ENCODE measurements at places on chromosomes 1 and 21.

- DNase-seq: no peak
Observed at GRCh38 chr1:227744668-227745067, 9.4 kb downstream of the SNAP47 start.

GRCh38 chr21:17673261-17674020, 60.7 kb upstream of the BTG3 start:
- DNase-seq: peak; percentile 15

- no peak for DNase-seq
Observed at GRCh38 chr1:29876902-29877301, 640.6 kb downstream of the PTPRU start.

- DNase-seq: no peak
Observed at GRCh38 chr1:25544819-25545218, 1.4 kb downstream of the LDLRAP1 start.

DNA sequence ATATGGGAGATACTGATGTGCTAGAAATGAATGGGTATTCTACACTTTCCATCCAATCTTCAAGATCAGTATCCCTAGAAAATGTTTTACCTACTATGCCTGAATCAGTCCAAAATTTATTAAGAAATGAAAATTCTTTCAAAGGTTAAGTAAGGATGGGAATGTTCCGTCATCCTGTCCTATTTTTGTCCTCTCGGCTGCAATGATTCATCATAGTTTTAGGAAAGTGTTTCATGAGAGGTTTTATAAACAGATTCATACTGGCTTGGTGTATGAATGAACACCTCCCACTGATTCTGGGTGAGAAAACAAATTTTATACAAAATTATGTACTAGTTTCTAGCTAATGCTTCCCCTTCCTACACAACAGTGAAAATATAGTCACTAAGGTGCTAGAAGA, 504.6 kb upstream of the NR5A2 start:
- DNase-seq: no peak

- no peak for DNase-seq
Observed at GRCh38 chr1:235275223-235275622, 52.8 kb downstream of the ARID4B start.

GRCh38 chr1:218953386-218953785, 220.3 kb upstream of the LYPLAL1 start:
- DNase-seq: no peak

DNA sequence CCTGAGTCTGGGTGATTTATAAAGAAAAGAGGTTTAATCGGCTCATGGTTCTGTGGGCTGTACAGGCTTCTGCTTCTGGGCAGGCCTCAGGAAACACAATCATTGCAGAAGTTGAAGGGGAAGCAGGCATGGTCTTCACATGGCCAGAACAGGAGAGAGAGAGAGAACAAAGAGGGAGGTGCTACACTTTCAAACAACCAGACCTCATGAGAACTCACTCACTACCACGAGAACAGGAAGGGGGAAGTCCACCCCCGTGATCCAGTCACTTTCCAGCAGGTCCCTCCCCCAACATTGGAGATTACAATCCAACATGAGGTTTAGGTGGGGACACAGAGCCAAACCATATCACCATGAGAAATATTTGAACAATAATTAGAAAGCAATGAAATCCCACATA, 222.9 kb downstream of the FAM72C start:
- DNase-seq: no peak

- DNase-seq: no peak
Observed at GRCh38 chr1:215544566-215544965, 22.5 kb upstream of the KCTD3 start.

GRCh38 chr1:18830596-18830995, 28.9 kb downstream of the TAS1R2 start:
- no peak for DNase-seq

DNA sequence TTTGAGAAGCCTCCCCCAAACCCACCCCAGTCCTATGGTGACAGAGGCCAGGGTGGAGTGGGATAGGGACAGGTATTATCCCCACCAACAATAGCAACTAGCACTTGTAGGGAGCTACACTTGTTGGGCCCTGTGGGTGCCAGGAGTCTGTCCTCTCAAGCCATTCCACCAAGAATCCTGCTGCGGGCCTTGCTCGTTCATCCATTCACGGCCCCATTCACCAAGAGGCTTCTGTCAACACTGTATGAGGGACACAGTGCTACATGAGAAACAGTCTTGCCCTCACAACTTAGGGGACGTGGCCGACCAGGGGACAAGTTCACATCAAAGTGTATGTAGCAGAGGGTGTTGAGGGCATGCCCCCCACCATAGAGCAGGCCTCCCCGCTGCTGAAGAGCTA, 18.9 kb downstream of the SHISA4 start:
- DNase-seq: no peak

DNA sequence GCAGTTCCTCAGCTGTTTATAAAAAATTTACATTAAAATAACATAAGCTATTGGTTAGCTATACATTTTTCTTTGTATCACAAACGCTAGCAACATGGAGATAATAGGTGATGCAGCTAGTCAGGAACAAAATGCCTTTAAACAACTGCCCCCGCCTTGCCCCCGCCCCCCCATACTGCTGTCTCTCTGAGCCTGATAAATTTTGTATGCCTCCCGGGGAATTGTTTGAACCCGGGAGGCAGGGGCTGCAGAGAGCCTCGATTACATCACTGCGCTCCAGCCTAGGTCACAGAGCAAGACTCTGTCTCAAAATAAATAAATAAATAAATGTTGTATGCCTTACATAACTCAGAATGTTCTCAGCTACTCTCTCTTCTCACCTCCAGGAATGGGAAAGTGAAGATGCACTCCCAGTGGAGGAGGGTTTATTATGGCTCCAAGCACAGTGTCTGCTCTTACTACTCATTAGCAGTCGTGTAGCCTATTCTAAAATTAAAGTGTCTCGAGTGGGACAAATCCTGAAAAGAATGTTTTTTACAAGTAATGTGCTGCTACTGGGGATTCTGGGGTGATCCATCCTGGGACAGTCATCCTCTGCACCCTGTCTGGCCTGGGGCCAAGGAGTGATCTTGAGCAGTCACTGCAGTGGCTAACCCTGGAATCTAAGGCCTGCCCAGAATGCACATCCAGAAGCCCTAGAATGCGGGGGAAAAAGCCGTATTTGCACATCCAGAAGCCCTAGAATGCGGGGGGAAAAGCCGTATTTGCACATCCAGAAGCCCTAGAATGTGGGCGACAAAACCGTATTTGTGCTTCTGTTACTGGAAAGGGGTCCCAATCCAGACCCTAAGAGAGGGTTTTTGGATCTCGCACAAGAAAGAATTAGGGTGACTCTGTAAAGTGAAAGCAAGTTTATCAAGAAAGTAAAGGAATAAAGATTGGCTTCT, 39.4 kb upstream of the ZNF496 start:
- DNase-seq: no peak

GRCh38 chr1:17667641-17668040, 87.5 kb upstream of the ACTL8 start:
- DNase-seq: no peak

- DNase-seq: no peak
Observed at GRCh38 chr1:232891071-232891470, 59.3 kb upstream of the NTPCR start.

DNA sequence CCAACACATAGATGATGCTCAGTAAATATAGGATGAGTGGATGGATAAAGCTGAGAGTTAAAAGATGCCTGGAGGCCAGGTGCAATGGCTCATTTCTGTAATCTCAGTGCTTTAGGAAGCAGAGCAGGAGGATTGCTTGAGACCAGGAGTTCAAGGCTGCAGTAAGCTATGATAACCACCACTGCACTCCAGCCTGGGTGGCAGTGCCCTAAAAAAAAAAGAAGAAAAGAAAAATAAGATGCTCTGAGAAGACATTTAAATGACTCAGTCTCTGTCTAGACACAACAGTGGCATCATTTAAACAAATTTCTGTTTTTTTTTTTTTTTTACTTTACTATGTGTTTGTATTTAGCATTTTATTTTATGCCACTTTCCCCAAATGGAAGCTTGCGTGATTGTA, 25.3 kb upstream of the IL19 start:
- no peak for DNase-seq

DNA sequence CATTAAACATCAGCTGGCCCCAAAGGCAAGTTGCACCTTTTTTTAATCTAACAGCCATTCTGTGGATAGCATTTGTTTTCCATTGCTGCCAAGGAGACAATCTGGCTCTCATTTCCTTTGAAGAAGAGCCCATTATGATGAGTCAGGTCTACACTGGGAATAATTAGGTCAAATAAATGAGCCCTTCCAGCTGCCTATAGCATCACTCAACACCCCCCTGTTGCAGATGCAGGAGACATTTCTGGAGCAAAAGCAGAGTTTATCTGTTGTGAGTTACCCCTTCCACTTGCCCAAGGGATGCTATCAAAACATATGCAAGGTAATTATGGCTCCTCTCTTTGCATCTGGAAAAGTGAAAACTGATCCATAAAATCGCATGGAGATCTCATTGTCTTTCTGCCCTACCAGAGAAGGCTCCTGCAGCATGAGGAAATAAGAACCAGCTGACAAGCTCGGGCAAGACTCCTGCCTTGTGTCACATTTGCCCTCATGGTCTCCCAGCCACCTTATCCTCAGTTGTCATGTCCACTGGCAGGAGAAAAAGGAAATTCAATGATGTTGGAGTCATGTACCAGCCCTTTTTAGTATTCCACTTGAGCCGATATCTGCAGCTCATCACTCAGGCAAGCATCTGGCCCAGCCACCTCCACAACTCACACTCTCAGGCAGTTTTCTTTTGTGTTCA, 135.9 kb downstream of the SLC30A10 start:
- DNase-seq: peak; percentile 98

DNA sequence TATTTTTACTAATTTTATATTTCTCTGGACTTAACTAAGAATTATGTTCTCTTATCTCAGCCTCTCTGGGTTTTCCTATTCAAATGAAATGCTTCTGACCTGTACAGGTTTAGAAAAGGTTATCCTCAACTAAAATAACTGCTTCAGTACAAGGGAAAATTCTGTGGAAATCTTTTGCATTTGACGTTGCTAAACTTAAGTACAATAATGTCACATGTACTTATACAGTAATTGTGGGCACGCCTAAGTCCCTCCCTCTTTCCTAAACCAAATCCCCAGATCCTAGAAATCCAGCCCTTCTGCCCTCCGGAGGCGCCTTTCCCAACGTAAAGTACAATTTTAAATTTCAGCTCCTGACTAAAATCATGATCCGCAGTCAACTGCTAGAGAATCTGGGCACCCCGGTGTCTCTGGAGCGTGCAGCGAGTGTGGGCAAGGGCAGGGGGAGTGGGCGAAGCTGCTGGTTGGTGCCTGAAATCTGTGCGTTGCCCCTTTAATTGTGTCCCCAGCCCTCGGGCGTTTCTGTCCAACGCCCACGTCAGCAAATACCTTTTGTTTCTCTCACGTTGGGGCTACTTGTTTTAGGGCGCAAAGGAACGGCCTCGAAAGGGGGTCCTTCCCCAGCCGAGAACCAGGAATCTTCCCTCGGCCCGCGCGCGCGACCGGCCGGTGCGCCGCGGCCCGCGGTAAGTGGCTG, at the start of gene ZBTB8A:
ZBTB8A (plus strand) TSS at position 541 of the 697 bp plus-strand sequence. CDS start 53,505 bp downstream, outside the sequence.
- DNase-seq: peak; percentile 29

DNA sequence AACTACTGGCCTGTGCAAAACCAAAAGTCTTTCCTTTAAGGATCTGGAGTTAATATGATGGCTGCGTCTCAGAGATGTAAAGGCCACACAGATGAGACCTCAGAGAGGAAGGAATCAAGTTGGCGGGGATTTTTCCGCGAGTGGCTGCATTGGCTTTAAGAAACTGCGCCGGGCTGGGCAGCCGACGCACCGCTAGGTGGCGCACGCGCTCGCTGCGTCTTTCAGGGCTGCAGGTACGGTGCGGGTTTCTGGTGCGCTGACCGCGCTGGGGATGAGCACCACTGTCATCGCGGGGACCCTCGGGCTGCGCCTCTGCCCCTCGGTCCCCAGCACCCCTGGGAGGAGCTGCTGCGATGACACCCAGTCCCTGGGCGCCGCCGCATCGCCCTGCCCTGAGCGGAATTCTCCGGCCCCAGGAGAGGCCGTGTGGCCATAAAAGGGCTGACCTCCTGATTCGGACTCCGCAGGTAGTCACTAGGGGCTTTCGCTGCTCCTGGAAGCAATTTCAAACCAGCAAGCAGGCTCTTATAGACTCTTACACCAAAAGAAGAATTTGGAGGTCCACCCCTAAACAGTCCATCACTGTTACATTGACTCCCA, 241.0 kb downstream of the KCNJ6 start:
- peak; percentile 9 for DNase-seq

- DNase-seq: no peak
Observed at GRCh38 chr21:46456750-46457149, 1.9 kb upstream of the DIP2A start.

- no peak for DNase-seq
Observed at GRCh38 chr1:207418351-207418750, 35.8 kb upstream of the CR2 start.

DNA sequence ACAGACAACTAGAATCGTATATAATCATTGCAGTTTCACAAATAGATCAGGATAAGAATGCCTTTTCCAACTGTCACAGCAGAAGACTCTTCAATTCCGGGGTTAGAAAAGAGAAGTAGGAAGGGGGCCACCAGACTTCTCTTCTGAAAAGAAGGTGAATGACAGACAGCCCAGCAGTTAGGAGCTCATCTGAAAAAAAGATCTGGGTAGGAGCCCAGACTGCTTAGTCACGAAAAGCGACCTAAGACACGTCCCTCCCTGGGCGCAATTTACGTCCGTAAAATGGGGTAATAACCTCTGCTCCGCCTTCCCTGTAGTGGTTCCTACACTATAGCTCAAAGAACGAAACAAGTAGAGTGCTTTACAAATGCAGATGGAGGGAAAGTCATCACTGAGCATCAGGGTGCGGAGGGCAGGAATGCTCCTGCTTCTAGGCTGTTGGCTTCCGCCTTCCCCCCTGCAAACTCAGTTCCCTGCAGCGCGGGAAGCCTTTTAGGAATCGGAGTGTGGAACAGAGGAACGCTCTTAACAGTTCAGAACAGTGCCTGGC, 582 bp downstream of the ORC1 start:
- peak; percentile 46 for DNase-seq

DNA sequence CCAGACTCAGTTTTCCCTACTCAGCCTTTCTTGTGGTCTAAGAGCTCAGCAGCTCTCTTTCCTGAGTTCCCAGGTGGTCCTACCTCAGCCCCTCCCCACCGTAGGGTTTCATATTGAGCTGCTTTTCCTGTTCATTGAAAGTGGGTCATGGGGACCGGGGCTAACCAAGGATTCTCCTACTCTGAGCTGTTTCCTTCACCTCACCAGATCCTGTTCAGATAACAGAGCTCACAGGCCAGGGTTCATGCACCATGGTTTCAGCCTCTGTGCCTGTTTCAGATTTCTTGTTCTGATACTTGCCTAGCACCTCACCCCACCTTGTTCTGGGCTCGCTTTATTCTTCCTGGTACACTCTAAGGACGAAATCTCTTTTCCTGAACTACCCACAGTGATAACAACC, 8.5 kb downstream of the UBQLN4 start:
- no peak for DNase-seq

GRCh38 chr1:191034132-191034531, 556.5 kb upstream of the BRINP3 start:
- no peak for DNase-seq

DNA sequence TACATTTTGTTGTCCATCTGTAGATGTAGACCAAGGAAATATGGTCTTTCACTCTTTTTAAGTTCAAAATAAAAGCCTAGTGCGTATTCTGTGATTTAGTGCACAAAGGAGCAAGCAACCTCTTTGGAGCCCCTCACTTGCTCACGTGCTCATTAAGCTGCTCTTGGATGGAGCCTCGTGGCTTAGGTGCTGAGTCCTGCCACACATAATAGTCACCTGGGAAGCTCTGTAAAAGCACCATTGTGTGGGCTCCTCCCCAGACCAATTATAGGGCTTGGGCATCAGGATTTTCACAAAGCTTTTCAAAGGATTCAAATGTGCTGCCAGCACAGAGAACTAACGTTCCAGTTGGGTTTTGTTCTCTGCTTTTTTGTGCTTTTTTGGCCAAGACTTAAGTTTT, 85.0 kb downstream of the PCP4 start:
- no peak for DNase-seq

GRCh38 chr1:84242641-84243040, 58.9 kb upstream of the SAMD13 start:
- no peak for DNase-seq

Data from HFF-Myc (cell line).